ENCODE measurements at places on chromosomes 16 and 17.

GRCh38 chr16:8137606-8138005 is 452.7 kb downstream of the TMEM114 start:
- DNase-seq, result no peak

DNA sequence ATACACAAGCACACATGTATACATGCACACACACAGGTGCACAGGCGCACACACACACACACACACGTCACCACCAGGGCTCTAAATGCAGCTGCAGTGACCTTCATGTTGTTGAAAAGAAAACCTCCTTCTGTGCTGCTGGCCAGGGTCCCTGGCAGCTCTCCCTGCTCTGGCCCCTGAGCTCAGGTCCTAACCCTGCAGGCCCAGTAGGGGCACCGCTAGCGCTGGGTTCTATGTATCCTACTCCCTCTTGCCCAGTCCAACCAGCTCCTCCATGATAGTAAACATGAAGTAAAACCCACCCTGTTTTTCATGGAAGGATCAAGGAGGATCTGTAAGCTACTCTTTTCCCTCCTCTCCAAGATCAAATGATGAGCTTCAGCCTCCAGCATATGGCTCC is 172.8 kb downstream of the RBFOX3 start:
- DNase-seq, result no peak

- no peak for DNase-seq
These were observed 1.3 kb downstream of the ARRB2 start for GRCh38 chr17:4711661-4712181.

GRCh38 chr17:13410874-13411273 is 190.9 kb downstream of the HS3ST3A1 start:
- DNase-seq, result no peak

GRCh38 chr16:19415461-19415860 is 2.2 kb upstream of the TMC5 start:
- DNase-seq, result no peak

GRCh38 chr17:43403846-43404245 is 5.1 kb downstream of the ARL4D start:
- DNase-seq, result no peak

- no peak for DNase-seq
These were observed 6.4 kb downstream of the ITGAL start for GRCh38 chr16:30478766-30479478.

GRCh38 chr16:82671741-82672140 is 45.0 kb downstream of the CDH13 start:
- DNase-seq, result peak; percentile 22

DNA sequence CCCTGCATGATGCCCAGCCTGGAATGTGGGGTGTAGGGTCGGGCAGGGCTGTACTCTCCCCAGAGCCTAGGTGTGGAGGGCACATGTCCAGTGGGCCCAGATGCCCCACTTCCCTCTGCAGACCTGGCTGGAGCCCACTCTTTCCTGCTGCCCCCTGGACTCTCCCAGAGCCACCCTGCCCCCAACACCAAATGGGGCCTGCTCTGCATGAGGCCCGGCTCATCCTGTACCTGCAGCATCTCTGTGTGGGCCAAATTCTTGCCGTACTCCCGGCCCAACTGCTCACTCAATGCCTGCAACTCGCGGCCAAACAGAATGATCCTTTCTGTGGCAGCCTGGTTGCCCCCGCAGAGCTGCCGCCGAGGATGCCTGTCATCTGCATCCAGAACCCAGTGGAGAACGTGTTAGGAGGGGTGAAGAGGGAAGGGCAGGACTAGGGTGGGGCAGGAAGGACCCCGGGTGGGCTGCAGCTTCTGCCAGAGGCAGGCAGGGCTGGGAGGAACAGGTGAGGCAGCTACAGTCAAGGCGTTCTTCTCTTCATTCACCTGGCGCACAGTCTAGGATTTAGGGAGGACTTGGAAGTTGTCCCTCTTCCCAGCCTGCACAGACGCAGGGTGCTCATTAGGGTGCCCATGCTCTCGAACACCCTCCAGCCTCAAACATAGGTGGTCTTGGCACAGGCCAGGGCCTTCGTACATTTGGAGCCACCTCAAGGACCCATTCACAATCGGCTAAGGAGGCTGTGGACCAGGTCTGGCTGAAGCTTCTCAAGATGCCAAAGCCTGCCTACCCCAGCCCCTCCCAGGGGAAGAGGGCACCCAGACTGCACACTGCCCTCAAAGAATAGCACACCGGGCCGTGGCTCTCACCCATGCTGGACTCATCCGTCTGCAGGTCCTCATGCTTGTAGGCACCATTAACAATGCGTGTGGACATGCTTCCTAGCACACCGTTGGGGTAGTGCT is 8.7 kb upstream of the GFOD2 start:
- DNase-seq, result no peak

DNA sequence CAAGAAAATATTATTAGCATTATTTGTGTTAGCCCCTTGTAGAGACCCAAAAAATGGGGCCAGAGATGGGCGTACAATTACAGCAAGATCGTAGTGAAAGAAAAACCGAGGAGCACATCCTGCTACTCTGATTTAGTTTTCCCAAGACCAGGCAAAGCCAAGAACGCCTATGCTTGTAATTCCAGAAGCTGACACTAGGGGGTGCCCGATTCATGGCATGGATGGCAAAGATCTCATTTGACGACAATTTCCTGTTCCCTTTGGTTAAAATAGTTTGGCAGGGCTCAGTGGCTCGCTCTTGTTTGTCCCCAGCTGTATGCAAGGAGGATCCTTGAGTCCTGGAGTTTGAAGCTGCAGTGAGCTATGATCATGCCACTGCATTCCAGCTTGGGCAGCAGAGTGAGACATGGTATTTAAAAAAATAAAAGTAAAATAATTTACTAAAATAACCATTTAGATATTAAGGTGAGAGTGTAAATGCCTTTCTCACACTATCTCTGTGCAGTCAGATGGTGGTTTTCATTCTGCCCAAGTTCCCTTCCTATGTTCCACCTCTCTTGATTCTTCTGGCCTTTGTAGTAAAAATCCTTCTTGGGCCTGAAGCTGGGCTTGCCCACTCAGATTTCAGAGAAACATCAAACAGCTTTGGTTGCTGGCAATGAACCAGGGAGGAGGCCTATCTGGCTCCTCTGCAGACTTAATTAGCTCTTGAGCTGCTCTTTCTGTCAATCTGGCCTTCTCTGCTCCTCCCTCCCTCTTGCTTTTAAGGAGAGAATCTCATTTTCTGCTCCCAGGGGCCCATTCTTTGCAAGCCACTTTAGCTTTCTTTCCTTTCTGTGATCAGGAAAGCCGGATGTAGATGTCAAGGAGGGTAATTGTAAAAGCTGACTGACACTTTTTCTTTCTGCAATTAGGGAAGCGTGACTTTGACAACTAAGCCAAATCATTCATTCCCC is 31.2 kb downstream of the TMEM238L start:
- DNase-seq, result no peak

GRCh38 chr16:4488499-4488967 is 12.3 kb downstream of the HMOX2 start:
- DNase-seq, result peak; percentile 44

DNA sequence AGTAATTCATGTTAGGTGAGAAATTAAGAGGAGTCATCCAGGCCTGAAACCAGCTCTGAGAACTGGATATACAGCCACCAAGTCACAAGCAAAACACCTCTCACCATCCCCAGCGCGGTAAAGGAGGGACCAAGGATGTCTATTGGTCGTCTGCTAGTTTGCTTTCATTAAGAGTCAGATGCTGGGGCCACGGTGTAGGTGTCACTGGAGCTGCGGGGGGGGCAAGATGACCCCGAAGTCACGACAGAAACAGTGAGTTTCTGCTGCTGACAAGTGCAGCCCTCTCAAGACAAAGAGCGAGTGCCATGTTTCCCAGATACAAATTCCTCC is 790 bp downstream of the NCBP3 start:
- no peak for DNase-seq

DNA sequence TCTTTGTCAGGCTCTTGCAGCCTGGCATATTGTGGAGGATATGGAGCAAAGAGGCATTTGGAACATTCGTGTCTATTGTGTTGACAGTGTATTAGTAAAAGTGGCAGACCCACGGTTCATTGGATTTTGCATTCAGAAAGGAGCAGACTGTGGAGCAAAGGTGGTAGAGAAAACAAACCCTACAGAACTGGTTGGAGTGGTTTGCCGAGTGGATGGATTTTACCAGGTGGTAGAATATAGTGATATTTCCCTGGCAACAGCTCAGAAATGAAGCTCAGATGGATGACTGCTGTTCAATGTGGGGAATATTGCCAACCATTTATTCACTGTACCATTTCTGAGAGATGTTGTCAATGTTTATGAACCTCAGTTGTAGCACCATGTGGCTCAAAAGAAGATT is 44.5 kb downstream of the EFCAB13 start:
- DNase-seq, result no peak

DNA sequence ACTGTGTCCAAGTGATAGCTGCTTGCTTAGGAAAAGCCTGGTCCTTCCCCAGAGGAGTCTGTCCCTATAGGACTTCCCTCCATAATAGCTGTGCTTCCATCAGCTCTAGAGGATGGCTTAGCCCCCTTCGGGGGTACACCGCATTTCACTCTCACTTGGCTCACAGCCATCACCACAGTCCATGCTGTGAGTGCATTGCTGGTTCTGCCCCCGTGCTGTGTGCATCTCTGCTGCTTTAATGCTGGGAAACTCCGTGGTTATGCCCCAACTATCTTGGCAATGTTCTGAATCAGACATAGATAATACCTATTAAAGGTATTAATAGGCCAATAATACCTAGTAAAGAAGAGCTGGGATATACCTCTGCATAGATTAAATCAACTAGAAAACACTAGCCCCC is 58.3 kb downstream of the SIAH1 start:
- DNase-seq, result no peak

DNA sequence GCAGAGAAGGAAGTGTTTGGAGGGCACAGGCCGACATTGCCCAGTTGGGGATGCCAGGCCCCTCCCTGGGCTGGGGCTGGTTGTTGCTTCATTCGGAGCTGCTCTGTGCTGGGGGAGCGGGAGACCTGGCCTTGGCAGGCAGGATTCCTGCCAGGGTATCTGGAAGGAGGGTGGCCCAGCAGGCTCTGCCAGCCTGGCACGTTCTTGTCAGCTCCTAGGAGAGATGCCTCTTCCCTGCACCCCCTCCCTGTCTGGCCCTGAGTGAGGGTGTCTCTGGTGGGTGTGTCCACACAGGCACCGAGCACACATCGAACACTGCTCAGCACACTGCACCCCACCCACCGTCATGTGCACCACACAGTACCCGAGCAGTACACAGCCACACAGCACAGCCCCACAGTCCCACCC is 35.2 kb downstream of the ARHGAP23 start:
- DNase-seq, result no peak

- DNase-seq, result no peak
These were observed 53.1 kb upstream of the MARCHF10 start for GRCh38 chr17:62860962-62861873.

DNA sequence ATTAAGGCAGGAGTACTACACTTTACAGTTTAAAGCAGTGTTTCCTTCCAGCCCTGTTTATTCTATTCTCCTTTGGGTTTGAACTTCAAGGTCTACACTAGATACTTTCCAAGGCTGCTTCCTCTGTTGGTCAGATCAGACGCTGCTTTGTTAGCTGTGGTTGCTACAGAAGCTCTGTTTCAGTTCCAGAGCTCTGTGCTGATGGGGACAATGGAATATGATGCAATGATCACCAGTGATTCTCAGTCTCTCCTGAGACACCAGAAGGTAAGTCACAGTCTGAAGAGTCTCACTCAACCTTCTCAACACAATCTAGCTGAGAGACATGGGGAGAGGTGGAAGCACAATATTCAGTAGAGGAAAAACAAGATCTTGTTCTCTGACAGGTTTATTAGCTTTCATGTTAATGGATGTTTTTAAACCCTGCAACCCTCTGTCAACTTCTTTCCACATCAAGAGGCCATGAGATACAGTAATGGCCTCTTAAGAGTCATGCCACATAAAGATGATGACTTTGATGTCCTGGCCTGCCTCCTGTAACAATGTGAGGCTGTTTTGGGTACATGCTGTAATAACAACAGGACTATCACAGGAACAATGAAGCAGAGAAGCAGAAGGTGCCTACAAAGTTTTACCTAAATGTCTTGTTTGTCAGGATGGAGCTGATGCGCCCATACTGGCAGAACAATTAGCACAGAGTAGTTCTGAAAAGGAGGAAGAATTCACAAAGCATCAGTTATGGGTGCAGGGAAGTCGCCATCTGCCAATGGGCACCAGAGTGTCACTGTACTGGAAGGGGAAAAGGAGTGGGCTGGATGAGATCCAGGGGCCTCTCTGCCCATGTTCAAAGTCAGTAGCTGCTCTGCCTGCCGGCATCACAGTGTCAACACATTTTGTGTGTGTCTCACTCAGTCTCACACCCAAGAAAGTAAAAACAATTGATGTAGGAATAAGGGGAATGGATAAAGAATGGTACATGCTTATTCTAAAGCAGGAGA is 33.4 kb downstream of the PSME3IP1 start:
- no peak for DNase-seq

DNA sequence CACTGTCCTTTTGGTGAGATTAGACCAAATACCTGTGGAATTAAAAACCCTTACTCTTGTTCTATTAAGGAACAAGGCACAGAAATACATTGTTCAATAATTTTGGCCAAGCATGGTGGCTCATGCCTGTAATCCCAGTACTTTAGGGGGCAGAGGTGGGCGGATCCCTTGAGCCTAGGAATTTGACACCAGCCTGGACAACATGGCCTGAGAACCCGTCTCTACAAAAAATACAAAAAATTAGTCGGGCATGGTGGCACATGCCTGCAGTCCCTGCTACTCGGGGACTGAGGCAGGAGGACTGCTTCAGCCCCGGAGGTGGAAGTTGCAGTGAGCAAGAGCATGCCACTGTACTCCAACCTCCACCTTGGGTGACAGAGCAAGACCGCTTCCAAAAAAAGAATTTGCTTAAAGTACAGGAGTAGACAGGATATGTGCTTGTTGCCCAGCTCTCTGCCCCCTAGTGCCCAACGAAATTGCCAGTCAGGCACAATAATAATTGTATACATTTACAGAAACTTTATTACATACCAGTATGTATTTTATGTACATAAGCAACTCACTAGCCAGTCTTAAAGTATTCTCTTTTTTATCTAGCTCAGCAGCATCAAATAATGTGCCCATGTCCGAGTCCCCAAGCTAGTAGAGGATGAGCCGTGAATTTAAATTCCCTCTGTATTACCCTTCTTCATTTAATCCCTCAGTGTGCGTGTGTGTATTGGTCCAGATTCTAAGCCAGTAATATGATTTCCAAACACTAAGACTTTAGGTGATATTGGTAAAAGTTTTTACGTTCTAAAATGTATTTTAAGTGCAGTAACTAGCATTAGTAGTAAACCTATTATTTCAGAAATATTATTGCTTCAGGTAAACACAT is 1.4 kb downstream of the THUMPD1 start:
- no peak for DNase-seq

- no peak for DNase-seq
These were observed 220.3 kb downstream of the PRKCA start for GRCh38 chr17:66522591-66523272.
